ENCODE measurements at places on chromosomes 13 and 19.

DNA sequence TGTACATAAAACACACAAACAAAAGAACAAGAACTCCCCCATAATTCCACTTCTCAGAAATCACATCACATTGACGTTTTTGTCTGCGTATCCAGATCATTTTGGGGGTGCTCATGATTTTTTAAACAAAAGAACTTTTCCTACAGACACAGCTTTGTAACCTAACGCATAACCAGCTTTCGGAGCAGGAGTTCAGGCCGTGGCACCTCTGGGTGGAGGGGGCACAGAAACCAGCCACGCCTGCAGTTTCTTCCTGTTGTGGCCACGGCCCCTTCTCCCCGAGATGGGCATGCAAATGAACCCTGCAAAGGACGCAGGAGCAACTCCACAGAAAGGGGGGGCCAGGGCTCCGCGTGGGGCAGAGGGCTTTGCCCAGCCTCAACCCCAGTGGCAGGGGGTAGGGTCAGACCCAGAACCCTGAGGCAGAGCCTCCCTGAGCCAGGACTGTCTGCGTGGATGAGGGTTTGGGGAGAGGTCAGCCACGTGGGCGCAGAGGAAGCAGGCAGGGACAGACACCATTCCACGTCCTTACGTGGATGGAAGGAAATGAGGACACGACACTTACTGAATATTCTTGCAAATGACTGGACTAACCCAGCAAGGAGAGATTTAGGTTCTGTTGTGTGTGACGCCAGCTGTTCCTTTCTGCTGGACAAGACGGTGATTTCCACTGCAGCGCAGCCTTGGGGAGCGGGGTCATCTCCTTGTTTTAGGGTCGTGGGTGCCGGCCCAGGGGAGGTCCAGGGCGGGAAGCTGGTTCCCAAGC, 64.4 kb downstream of the RASA3 start:
- DNase-seq: no peak

DNA sequence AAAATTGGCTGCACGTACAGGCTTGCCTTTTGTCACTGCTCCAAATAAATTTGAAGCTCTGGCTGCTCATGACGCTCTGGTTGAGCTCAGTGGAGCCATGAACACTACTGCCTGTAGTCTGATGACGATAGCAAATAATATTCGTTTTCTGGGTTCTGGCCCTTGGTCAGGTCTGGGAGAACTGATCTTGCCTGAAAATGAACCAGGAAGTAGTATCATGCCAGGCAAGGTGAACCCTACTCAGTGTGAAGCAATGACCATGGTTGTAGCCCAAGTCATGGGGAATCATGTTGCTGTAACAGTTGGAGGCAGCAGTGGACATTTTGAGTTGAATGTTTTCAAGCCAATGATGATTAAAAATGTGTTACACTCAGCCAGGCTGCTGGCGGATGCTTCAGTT, 16.1 kb upstream of the AKAP11 start:
- DNase-seq: no peak

DNA sequence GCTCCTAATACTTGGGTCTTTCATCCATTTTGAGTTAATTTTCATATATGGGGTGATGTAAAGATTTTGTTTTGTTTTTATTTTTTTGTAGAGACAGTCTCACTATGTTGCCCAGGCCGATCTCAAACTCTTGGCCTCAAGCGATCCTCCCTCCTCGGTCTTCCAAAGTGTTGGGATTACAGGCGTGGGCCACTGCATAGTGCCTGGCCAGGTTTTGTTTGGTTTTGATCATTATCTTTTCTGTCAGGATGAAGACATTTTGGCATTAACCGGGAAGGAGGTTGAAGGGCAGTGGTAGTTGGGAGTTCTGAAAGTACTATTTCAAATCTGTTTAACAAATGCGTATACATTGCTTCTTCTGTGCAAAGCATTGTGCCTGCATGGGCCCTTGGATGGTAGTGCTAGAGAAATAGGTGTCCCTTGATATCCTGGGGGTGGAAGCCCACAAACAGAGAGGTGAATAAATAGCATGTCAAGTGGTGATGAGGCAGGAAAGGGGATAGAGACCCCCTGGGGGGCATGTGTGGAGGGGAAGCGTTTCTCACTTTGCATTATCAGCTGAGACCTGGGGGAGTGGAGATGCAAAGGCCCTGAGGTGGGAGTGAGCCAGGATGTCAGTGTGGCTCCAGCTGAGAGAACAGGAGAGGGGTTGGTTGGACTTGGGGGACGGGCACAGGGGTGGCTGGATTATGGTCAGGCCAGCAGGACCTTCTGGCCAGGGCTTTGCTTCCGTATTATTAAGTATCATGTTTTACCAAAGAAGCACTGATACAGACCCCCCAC, 41.4 kb downstream of the GATAD2A start:
- DNase-seq: no peak

- DNase-seq: no peak
Measured at GRCh38 chr19:3897936-3898335, 17.5 kb downstream of the ATCAY start.

GRCh38 chr13:102097708-102098107, 304.1 kb downstream of the FGF14 start:
- DNase-seq: no peak
